AG04449 (cell line): ENCODE measurements at places on chromosomes 5 and 9.

DNA sequence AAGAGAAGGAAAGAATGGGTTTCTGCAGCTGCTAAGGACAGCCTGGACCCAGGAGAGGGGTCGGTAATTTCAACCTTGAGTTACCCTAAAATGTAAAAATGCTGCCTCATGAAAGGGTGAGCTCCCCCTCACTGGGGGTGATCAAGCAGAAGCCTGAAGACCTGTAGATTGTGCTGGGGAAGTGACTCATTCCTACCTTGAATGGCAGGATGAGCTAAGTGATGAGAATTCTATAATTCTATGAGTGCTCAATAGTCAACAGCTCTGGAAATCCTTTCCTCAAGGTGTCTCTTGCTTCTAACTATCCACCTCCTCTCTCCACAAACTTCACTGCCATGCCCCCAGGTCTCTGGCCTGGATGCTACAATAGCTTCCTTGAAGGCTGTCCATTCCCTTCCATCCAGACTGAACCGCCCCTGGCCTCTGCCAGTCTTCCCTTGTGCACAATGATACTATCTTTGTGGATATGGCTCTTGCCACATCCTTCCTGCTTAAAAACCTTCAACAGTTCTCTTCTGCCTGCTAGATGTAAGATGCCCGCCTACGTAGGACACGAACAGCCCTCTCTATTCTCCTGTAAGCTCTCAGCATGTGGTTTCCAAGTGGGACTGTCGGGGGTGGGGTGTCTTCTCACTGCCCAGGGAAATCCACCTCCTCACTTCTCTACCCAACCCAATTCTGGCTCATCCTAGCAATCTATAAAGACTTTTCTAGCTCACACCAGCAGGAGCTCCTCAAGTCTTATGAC is 50.6 kb downstream of the PTPN3 start:
- DNase-seq, result no peak

GRCh38 chr5:53713978-53714666 is 153.7 kb downstream of the NDUFS4 start:
- DNase-seq, result no peak

- DNase-seq, result no peak
These were observed 59.0 kb upstream of the BARX1 start for GRCh38 chr9:94014066-94014654.

GRCh38 chr9:81605170-81605670 is 84.1 kb downstream of the TLE1 start:
- DNase-seq, result no peak

DNA sequence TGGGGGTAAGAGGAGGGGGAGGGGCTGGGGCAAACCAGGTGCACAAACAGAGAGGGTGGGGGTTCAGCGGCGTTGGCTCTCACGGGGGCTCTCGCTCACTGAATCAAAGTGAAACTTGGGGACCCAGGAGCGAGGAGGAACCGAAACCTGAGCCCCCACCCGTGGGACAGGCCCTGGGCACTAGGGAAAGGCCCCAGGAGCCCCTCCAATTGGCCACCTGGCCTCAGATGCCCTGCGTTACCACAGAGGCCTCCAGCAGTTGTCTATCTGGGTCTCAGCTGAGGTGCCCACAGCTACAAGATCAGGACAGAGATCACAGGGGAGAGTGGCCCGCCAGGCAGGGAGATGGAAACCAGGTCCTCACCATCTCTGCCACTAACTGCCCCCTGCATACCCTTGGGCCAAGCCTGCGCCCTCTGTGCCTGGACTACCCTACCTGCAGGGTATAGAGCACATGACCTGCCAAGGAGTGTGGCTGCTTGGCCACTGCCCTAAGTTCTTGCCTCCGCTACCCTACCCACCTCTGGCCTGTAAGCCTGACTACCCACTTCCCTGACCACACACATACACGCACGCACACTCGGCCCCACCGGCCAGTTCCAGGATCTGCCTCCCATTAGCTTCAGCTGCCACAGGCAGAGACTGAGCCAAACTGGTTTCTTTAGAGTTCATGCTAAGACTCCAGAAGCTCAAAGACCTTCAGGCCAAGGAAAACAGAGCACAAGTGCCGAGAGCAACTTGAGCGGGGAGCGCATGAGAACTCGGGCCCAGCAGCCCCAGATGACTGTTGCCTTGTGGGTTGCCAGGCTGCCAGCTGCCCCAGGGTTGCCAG is 39.9 kb downstream of the PAX5 start:
- DNase-seq, result no peak

GRCh38 chr5:54655761-54656160 is 138.2 kb downstream of the SNX18 start:
- DNase-seq, result no peak
